Hematopoietic multipotent progenitor cell treated with erythropoietin and hydrocortisone succinate and interleukin-3 and kit ligand, for 4 days (in vitro differentiated cells): ENCODE measurements at places on chromosomes 6 and 20.

DNA sequence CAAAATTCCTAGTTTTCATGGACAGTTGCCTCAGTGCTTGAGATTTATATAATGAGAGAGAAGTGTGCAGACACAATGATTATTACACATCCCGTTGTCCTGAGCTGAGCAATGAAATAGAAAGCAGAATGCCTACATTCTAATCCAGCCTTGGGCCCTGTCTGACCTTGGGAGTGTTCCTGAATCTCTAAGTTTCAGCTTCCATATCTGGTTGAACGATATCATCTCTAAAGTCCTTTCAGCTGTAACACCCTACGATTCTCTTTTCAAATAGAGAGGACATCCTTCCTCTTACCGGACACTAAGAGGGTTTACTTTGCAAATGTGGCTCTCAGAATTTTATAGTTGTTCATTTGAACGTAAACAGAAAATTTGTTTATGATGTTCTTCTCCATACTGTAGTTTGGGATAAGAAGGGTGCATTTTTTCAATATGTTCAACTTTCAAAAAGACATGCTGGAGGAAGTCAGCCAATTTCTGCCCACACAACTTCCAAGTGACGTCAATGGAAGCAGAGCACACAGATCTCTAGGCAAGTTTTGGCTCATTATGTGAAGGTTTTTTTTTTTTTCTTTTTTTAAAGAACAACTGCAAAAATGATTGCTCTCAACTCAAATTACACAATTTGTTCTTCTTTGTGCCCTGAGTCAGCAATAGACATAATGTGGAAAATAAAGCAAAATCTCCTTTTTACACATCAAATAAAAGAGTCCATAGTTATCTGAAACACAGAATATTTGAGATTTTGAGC, 50.4 kb downstream of the PDE7B start:
- DNase-seq = no peak

DNA sequence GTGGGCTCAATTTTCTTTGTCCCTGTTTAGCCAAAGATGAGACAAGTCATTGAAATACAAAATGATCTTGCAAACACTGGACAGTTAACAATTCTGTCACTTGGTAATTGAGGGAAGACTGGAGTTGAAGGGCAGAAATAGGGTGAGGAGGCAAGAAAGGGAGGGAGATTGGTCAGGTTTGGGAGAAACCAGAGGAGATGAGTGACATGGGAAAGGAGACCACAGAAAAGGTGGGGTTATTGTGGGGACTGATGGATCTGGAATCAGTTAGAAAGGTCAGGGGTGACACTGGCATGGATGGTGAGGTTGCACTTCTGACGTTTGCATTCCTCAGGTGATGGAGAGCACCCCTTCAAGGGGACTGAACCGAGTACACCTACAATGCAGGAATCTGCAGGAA, 693 bp downstream of the GTF2H4 start:
- DNase-seq = no peak

GRCh38 chr20:38748861-38749149, 545 bp downstream of the ACTR5 start:
- peak; percentile 35 for DNase-seq

- DNase-seq = peak; percentile 53
Measured at GRCh38 chr6:37783856-37784584, 35.5 kb upstream of the ZFAND3 start.

GRCh38 chr20:36784900-36785299, 11.3 kb upstream of the DSN1 start:
- no peak for DNase-seq

DNA sequence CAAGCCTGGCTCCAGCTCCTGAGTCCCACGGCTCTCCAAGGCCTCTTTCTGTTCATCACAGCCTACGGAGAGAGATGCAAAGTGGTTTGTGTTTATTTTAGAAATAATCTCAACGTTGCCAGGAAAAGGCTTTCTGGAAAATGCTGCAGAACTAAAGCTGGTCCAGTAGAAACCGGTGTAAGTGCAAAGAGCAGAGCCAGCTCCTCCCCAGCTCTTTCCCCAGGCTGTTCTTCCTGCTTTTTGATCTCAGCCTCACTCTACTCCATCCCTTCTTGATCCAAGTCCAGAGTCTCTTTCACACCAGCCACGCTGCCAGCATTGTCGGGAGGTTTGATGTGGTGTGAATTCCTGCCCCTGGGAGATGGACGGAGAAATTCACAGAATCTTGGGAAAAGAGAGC, 69.8 kb downstream of the TMEM170B start:
- no peak for DNase-seq

- peak; percentile 72 for DNase-seq
Measured at GRCh38 chr6:15623276-15624116, 39.3 kb downstream of the DTNBP1 start.

GRCh38 chr6:22366214-22366613, 69.4 kb upstream of the PRL start:
- peak; percentile 79 for DNase-seq

GRCh38 chr20:45064812-45065211, 36.1 kb downstream of the KCNS1 start:
- DNase-seq = no peak

DNA sequence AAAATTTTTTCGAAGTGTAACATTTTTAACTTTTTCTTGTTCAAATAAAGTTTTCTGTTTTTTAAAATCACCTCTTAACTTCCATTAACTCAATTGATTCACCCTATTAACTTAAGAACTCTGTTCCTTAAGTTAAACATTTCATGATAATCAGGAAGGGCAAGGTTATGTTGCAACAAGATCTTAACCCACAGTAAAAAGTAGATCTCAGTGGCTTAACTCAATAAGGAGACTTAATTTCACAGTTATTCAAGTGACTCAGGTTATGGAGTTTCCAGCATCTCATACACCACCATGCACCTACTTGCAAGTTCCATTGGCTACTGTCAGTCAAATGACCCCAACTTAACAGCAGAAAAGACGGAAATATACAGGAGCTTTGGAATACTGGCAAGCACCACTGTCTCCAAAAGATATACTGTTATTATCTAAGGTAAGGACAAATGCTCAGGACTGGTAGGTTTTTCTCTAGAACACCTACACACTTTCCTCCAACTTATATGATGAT, 11.2 kb downstream of the HLA-DQB1 start:
- DNase-seq = peak; percentile 20

GRCh38 chr6:119322034-119322433, 27.5 kb downstream of the MAN1A1 start:
- no peak for DNase-seq

DNA sequence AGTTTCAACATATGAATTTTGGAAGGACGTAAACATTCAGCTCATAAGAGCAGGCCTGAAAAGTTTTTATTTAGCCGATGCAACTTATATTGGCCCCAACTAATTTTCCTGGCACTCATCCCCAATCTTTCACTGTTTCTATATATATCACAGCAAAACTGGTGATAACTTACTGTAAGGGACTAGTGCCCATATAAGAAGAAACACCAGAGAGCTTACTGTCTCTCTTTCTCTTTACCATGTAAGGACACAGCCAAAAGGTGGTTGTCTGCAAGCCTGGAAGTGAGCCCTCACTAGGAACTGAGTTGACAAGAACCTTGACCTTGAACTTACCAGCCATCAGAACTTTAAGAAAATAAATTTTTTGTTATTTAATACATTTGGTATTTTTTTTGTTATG, 807.4 kb upstream of the CITED2 start:
- DNase-seq = no peak

GRCh38 chr6:90488816-90489215, 98.1 kb downstream of the MAP3K7 start:
- no peak for DNase-seq

DNA sequence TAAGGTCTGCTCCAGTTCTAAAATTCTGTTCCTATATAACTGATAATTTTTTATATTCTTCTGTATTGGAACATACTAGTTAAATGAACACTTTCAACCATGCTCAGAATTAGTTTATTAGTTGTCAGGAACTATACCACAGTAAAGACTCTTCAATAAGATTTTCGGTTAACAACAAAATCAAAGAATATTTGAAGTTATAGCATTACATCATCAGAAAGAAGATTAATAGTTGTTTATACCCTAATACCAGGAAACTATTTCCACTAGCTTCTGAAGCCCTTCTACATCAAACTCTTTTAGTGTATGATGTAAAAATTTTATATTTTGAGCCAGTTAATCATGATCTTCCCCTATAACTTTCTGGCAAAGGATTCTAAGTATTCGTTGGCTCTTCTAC, 6.6 kb downstream of the CALHM4 start:
- DNase-seq = no peak

DNA sequence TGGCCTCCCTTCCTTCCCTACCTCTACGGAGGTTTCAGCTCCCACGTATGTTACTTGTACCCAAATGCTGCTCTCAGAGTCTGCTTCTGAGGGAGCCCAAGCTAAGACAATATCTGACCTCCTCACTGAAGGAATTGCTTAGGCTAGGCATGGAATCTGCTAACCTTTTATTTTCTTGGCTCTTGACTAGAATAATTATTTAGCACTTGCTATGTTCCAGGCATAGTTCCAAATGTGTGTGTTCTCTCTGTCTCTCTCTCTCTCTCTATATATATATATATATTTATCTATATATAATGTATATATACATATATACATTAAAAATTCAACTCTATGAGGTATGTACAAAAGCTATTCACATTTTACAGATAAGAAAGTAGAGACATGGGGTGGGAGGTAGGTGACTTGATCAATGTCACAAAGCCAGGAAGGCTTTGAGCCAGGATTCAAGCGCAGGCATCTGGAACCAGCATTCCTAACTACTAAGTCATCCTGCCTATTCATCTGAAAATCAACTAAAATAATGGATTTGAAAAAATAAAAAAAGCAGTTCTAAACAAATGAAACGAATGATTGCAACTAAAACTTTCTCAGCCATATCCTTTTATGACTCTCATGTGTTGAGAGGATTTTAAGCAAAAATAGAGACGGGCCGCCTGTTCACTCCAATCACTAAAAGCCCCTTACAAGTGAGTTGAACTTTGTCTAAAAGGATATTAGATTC, 189.7 kb upstream of the JAG1 start:
- no peak for DNase-seq

GRCh38 chr6:45543298-45544235, 165.8 kb upstream of the SUPT3H start:
- DNase-seq = no peak

GRCh38 chr6:1789092-1789491, 179.4 kb downstream of the FOXC1 start:
- DNase-seq = peak; percentile 57

DNA sequence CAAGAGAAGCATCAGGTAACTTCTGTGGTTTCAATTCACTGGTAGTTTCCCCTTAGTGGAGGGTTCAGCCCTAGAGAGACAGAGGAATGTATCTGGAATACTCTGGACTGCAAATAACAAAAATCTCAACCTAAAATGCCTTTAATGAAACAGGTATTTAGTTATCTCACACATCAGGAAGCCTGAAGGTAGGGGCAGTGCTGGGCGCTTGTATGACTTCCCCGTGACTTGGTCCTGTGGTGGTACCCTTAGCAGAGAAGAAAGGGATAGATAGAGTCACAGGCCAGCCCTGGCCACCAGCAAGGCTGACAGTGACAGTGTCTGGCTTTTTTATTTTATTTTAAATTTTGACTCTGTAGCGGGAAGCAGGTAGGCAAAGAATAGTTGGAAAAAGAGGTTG, 14.9 kb downstream of the LRRC1 start:
- no peak for DNase-seq

DNA sequence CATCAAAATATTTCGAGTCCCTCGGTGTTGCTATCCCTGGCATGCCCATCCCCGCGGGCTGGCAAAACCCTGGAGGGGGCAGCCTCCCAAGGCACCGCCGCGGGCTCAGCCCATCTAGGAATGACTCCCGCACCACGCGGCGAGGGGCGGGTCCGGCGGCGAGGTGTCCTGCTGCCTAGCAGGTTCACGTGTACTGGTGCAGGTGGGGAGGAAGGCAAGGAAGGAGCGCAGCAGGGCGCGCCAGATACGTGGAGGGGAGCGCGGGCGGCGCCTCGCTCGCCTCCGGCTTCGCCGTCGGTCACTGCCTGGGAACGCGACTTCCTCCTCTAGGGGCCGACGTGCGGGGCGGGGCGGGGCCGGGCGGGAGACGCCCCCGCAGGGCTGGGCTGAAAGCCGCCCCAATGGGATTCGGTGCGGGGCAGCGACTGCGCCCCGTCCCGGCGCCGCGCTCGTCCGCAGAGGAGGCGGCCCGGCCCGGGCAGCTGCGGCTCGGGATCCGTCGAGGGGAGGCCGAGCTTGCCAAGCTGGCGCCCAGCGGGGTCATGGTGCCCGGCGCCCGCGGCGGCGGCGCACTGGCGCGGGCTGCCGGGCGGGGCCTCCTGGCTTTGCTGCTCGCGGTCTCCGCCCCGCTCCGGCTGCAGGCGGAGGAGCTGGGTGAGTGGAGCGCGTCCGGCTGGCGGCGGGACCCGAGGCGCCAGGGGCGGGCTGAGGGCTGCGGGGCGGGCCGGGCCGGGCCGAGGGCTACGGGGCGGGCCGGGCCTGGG, at the start of gene DCBLD1:
DCBLD1 (plus strand) TSS at position 435 of the 764 bp plus-strand sequence; CDS start at position 543, 108 bp downstream.
- DNase-seq = peak; percentile 82

GRCh38 chr6:133245007-133245406, 3.9 kb downstream of the EYA4 start:
- DNase-seq = no peak

DNA sequence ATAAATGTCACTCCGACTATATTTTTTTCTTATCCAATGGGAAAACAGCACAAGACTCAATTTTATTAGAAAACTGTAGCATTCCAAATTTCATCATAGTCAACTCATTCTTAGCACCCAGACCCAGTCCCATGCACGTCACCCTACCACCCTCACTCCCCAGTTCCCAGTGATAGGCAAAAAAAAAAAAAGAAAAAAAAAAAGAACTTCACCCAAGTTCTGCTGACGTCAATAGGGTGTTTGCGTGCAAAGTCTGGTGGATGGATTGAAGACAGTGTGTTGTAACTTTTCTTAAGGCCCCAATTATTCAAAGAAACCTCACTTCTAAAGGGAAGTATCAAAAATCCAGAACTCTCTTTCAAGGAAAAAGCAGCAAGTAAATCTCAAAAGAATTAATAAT, 213.9 kb upstream of the PRDM1 start:
- no peak for DNase-seq

GRCh38 chr6:126026001-126026400, 39.7 kb downstream of the TRMT11 start:
- no peak for DNase-seq

DNA sequence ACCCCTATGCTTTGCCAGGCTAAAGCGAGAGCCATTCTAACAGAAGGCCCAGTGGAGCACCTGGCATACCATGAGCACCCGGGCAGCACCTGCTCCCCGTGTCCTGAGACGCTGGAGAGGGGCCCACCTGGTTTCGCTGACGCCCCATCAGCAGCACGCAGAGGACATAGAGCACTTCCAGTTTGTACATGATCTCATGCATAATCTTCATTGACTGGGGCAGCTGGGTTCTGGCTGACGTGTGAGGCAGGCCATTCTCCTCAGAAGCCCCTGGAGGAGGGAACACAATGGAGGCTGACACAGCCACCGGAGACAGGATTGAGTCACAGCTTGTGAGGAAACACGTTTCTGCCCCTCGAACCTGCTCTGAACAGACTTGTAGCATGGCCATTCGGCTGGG, 65.4 kb downstream of the MYH7B start:
- no peak for DNase-seq

GRCh38 chr20:63121246-63121645, 94.7 kb downstream of the YTHDF1 start:
- DNase-seq = no peak

- DNase-seq = no peak
Measured at GRCh38 chr20:33908336-33908735, 85.4 kb upstream of the RALY start.
